ENCODE measurements at places on chromosomes 11 and 22. TPM values are rescaled to one million over a fixed set of nuclear protein-coding genes. Genes with fewer than 3 reads are reported as not detected.
A peak's percentile ranks its signal among the peaks of the same experiment; 100 is the strongest.

STX5 gene
- 34.5 TPM for total RNA-seq

GRCh38 chr11:128488471-128488870 lies 98.9 kb downstream of the ETS1 start:
- H3K27ac ChIP-seq, result no peak overlapping the region
- DNase-seq, result no peak
- no peaks in the 10 kb centered on the region for H3K27me3 ChIP-seq
- H3K4me3 ChIP-seq, result no peak overlapping the region
- no peaks in the 10 kb centered on the region for H3K36me3 ChIP-seq
- H3K4me1 ChIP-seq, result no peaks in the 10 kb centered on the region

GRCh38 chr11:15941206-15941770 lies 415.1 kb downstream of the SOX6 start:
- no peaks in the 10 kb centered on the region for H3K36me3 ChIP-seq
- H3K4me3 ChIP-seq, result no peak overlapping the region
- no peak for DNase-seq
- no peaks in the 10 kb centered on the region for H3K27me3 ChIP-seq

DNA sequence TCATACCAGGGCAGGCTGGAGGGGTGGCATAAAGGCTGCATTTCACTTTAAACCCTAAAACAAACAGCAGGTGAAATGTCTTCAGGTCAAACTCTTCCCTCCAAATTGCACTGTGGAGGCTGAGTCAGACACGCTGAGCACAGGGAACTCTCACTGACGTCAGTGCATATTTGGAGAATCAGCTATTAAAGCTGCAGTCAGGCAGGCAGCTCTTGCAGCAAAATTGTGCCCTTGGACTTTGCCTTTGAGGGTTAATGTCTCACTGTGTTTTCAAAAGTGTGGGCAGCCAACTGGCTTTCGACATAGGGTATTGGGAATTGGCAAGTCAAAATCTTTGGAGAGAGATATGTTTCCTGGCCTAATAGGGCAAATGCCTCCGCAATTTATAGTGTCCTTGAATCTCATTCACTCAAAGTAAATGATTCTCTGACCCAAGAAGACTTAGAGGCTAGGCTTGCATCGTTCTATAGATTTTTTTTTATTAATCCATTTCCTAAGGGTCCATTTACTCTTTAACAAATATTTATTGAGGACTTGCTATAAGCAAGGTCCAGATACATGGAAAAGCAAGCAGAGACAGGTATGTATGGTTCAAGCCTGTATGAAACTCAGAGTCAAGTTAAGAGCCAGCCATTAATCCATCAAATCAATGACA lies 27.7 kb upstream of the SMCO4 start:
- no peaks in the 10 kb centered on the region for H3K36me3 ChIP-seq
- H3K27ac ChIP-seq, result no peak overlapping the region
- H3K27me3 ChIP-seq, result no peaks in the 10 kb centered on the region
- H3K4me1 ChIP-seq, result no peaks in the 10 kb centered on the region

OR52I1 gene
- total RNA-seq, result not detected

DNA sequence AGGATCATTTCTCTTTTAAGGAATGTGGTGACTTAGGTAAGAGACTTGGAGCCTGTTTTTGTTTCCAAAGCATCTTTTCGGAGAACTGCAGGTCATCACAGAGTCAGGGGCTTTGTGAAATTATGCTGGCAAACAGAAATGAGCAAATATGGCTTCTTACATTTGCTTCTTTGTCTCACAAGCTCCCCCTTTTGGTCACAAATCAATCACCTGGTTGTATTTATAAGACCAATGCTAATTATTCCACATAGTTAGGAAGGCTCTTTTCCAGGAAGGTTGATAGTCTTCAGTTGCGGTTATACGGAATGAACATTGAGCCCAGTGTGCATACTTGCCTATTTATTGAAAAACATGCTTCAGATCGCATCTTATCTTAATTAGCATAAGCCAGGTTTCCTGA lies 34.6 kb upstream of the CEP126 start:
- H3K27ac ChIP-seq, result no peak overlapping the region
- H3K4me1 ChIP-seq, result no peaks in the 10 kb centered on the region
- no peaks in the 10 kb centered on the region for H3K27me3 ChIP-seq
- no peak overlapping the region for H3K4me3 ChIP-seq
- no peak for DNase-seq
- H3K36me3 ChIP-seq, result no peaks in the 10 kb centered on the region

DNA sequence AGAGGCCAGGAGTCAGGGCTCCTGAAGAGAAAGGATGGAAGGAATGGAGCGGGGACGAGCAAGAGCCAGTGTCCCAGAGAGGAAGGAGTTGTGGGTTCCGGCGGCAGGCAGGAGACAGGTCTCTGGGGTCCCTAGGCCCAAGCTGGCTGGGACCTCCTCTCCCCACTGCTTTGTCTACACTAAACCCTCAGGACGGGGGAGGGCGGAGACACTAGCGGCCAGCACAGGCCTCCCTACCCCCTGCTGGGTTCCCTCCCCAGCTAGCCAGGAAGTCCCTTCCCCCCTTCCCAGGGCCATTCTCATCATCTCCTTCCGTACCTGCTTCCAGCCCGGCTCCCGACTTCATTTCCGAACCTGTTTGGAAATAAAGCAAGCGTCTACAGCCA lies 79.5 kb downstream of the ST3GAL4 start:
- no peak overlapping the region for H3K27ac ChIP-seq
- no peaks in the 10 kb centered on the region for H3K27me3 ChIP-seq
- H3K36me3 ChIP-seq, result no peaks in the 10 kb centered on the region
- H3K4me3 ChIP-seq, result no peak overlapping the region
- H3K4me1 ChIP-seq, result no peaks in the 10 kb centered on the region

RIMBP3C gene
- total RNA-seq, result 0.14 TPM

- H3K4me1 ChIP-seq, result no peaks in the 10 kb centered on the region
- no peaks in the 10 kb centered on the region for H3K27me3 ChIP-seq
- no peaks in the 10 kb centered on the region for H3K36me3 ChIP-seq
- no peak for DNase-seq
- H3K27ac ChIP-seq, result no peak overlapping the region
- no peak overlapping the region for H3K4me3 ChIP-seq
These were observed 7.1 kb downstream of the MUC2 start for GRCh38 chr11:1081601-1082311.

DNA sequence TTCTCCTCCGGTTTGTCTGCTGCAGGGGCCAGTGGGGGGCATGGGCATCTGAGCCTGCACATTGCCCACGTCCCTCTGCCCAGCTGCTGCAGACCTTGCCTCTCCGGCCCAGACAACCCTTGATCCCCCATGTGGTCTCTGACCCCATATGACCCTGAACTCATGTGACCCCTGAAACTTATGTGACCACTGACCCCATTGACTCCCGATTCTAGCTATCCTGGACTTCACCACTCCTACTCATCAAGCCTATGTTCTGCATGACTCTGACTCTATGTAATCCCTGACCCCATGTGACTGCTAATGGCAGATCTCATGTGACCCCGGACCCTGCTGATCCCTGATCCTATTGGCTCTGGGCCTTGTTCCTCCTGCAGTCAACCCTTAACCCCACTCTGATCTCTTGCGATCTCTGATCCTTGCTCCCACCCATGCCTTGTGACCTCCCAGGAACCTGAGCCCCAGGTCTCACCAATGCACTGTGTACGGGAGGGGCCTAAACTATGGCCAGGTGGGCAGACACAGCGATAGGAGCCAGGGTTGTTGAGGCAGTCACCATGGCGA lies 5.7 kb downstream of the LTBP3 start:
- no peak for DNase-seq
- peaks cover 5% of the 10 kb centered on the region for H3K4me1 ChIP-seq
- no peaks in the 10 kb centered on the region for H3K36me3 ChIP-seq
- no peak overlapping the region for H3K27ac ChIP-seq

DNA sequence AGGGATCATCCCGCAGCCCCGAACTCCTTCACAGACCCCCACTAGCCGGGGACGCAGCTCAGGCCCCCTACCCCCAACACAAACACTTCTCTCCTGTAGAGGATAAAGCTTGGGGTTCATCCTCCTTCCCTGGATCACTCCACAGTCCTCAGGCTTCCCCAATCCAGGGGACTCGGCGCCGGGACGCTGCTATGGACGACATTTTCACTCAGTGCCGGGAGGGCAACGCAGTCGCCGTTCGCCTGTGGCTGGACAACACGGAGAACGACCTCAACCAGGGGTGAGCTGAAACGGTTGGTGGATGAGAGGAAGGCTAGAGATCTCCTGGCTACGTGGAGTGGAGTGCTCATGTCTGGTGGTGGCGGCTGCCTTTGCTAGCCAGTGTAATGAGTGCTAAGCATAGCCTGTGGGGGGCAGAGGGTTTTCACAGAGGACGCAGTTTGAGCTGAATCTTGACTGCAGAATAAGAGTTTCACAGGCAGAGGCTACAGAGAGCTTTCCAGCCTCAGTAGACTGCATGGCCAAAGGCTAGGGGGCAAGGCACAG lies 580 bp downstream of the ILK start:
- H3K27me3 ChIP-seq, result no peaks in the 10 kb centered on the region
- peak; percentile 35 for DNase-seq
- H3K27ac ChIP-seq, result peak overlapping the region; percentile 95
- peaks cover 17% of the 10 kb centered on the region for H3K4me1 ChIP-seq
- peaks cover 13% of the 10 kb centered on the region for H3K36me3 ChIP-seq

CENPM gene
- 10.3 TPM for total RNA-seq

DNA sequence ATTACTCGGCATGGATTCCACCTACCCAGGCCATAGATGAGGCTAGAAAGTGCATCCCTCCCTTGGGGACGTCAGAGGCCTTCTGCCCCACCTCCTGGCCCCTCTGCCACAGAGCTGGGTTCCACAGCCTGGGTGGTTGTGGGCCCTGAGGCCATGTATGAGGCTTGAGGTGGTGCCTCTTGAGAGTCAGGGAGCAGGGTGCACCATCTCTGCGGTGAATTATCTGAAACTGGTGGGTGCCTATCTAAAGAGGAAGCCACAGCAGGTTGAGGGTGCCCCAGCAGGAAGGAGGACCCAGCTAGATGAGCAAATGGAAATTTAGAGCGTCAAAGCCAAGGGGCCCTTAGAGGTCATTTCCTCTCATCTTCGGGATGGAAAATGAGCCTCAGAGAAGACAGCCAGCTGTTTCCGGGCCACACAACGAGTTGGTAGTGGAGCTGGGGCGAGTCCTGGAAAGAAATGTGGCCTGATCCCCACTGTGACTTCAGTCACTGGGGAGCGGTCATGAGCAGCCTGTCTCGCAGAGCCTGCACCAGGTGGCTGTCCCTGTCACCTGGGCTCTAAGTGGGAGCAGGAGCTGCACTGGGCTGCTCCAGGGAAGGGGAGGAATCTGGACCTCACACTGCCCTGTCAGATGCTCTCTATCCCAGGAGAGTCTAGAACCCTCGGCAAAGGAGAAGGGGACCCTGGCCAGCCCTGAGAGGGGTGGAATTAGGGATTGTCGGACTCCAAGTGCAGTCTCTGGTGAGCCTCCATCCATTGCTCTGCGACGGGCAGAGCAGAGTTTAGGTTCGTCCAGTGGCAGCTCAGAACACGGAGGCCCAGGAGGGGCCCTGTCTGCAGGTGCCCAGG lies 7.3 kb downstream of the ADORA2A start:
- no peaks in the 10 kb centered on the region for H3K36me3 ChIP-seq
- H3K27ac ChIP-seq, result peak overlapping the region; percentile 25

GRCh38 chr22:46069521-46070214 lies 80.7 kb upstream of the PPARA start:
- peak overlapping the region; percentile 100 for H3K27ac ChIP-seq
- H3K27me3 ChIP-seq, result no peaks in the 10 kb centered on the region
- DNase-seq, result peak; percentile 95
- H3K4me1 ChIP-seq, result no peaks in the 10 kb centered on the region
- H3K36me3 ChIP-seq, result no peaks in the 10 kb centered on the region

- H3K27me3 ChIP-seq, result no peaks in the 10 kb centered on the region
- no peak for DNase-seq
- H3K27ac ChIP-seq, result no peak overlapping the region
- no peaks in the 10 kb centered on the region for H3K36me3 ChIP-seq
- H3K4me3 ChIP-seq, result no peak overlapping the region
These were observed 476.8 kb downstream of the METTL15 start for GRCh38 chr11:28584992-28585391.

- H3K4me3 ChIP-seq, result peak within 1 kb of the TSS; percentile 18
- no peaks in the 10 kb centered on the region for H3K27me3 ChIP-seq
- H3K36me3 ChIP-seq, result no peaks in the 10 kb centered on the region
- no peaks in the 10 kb centered on the region for H3K4me1 ChIP-seq
These were observed at the start of gene TRIM22 for GRCh38 chr11:5689551-5689983. TRIM22 (plus strand) TSS chr11:5689790; CDS start chr11:5696233, 6,443 bp downstream.

GRCh38 chr11:119472856-119473222 lies 49.9 kb upstream of the THY1 start:
- H3K36me3 ChIP-seq, result no peaks in the 10 kb centered on the region
- no peak overlapping the region for H3K27ac ChIP-seq
- H3K4me3 ChIP-seq, result no peak overlapping the region
- DNase-seq, result no peak
- H3K27me3 ChIP-seq, result no peaks in the 10 kb centered on the region

- peak overlapping the region; percentile 10 for H3K27ac ChIP-seq
- no peak for DNase-seq
- peaks cover 4% of the 10 kb centered on the region for H3K4me1 ChIP-seq
- H3K4me3 ChIP-seq, result no peak overlapping the region
- no peaks in the 10 kb centered on the region for H3K36me3 ChIP-seq
These were observed 195.9 kb downstream of the SWAP70 start for GRCh38 chr11:9859554-9860305.

MS4A6E gene
- total RNA-seq, result 1.4 TPM

DNA sequence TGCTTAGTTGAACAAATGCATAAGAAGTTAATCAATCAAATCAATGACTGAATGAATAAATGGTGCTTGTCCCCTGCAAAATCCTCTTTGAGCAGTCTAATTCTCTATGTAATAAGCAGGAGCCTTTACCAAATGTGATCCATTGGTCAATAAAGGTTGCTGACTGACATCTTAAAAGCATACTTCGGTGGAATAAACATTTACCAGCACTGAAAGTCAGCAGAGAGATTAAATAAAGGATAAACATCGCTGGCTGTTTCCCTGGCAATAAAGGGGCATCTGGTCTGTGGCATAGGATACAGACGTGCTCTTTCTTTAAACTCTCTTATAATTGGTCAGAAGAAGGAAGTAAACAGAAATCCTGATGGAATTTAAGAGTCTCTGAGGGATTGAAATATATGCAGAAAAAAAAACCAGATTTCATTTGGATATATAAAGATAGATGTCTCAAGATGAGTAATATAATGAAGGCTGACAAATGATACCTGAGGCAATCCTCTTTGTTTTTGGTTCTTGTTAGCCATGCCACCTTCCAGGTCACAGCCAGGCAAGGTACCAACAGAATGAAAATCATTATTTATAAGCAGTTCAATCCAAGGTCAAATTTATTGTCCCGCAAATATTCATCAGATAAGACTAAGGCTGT lies 578.4 kb upstream of the CCDC90B start:
- no peaks in the 10 kb centered on the region for H3K4me1 ChIP-seq

CBX7 gene
- total RNA-seq, result 115 TPM

VPREB3 gene
- total RNA-seq, result not detected

SHANK3 gene
- total RNA-seq, result 9.1 TPM

DNA sequence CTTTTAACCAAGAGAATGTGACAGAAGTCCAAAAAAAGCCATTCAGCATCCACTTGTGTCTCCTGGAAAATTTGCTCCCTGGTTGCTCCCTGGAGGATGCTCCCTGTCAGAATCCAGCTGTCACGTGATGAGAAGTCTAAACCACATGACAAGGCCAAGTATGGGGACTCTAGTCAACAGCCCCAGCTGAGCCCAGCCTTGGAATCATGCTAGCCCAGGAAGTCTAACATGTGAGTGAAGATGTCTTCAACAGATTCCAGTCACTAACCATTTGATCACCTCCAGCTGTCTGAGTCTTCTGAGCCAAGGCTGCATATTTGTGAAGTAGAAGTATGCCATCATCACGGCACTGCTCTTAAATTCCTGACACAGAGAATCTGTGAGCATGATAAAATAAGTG lies 4.2 kb downstream of the OR56B4 start:
- H3K36me3 ChIP-seq, result no peaks in the 10 kb centered on the region
- H3K27me3 ChIP-seq, result no peaks in the 10 kb centered on the region
- DNase-seq, result no peak
- H3K4me3 ChIP-seq, result no peak overlapping the region

Measured in prostate gland (tissue), 2 donors.